ENCODE measurements at places on chromosomes 5 and 9.

DNA sequence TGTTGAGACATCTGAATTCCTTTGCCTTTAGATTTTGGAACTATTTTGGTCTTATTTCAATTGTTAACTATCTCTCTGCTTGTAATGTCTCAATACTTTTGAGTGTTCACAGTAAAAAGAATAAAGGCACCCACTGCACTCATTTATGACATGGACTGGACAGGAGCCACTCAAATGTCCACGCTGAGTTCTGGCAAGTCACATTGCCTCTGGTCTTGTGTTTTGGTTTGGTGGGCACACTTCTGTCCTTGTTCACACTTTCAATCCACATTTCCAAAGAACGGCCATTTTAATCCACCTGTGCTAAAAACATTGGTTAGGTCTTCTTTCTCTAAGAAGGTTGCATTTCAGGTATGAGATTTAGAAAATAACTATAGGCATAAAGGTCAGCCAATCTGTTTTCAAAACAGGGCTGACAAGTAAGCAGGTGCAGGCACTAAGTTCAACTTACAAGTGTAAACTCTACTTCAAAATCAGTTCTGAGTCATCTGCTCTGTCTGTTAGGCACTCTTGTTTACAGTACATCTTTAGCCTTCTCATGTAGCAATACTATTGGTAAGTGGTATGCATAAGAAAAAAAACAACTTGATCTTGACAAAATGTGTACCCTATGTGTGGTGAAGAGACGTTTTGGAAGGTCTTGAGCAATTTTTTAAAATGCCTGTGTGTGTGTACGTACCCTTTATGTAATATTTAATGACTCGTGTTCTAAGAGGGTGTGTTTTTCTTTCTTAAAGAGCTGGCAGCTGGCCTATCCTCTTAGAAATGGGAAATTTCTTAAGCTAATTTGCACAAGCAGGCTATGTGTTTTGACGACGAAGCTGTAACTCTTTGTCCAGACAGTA, 31.5 kb upstream of the ZFAND5 start:
- DNase-seq = no peak

DNA sequence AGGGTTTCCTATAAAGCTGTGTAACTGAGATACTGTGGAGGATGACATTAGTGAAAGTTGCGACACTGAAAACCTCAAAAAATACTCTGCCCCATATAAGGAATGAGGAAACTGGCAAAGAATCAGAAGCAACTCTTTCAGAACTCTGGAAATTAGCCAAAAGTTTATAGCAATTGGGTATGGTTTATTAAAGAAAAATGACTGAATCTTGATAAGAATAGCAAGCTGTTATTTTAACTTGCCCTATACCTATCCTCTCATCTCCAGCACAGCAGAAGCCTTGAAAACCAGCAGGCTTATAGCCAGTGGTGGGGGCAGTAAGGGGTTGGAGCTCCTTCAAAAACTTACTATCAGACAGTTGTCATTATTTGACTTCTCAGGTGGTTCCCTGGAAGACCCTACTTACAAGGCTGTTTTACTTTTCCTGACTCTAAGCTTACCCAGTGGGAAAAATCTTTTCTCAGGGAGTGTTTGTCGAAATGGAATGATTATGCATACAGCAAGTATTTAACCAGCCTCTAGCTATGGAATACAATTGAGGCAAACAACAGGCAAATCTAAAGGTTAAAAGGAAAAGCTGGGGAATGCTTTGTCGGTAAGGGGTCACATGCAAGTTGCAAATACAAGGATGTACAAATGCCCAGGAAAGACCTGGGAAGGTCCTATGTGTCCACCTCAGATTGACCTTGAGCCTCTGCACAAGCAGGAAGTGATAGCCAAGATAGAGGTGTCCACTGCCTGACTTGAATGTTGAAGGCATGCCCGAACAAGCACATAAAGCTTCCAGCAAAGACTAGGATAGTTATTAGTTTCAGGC, 21.0 kb upstream of the FAM151B start:
- DNase-seq = no peak

- no peak for DNase-seq
Observed at GRCh38 chr5:83767409-83767992, 46.8 kb upstream of the HAPLN1 start.

DNA sequence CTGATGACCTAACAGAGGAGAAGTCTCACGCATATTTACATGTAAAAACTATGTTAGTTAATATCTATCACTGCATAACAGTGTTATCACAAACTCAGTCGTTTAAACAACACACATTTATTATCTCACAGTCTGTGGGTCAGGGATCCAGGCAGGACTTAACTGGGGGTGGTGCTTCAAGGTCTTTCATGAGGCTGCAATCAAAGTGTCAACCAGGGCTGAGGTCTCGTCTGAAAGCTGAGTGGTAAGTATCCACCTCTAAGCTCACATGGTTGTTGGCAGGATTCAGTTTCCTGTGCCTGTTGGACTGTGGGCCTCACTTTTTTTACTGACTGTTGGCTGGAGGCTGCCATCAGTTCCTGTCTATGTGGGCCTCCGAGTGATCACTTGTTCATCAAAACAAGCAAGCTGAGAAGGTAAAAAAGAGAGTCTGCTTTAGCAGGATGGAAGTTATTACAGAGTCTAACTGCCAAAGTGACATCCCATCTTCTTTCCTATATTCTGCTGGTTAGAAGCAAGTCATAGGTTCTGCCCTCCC, 188.6 kb downstream of the CARTPT start:
- DNase-seq = no peak

DNA sequence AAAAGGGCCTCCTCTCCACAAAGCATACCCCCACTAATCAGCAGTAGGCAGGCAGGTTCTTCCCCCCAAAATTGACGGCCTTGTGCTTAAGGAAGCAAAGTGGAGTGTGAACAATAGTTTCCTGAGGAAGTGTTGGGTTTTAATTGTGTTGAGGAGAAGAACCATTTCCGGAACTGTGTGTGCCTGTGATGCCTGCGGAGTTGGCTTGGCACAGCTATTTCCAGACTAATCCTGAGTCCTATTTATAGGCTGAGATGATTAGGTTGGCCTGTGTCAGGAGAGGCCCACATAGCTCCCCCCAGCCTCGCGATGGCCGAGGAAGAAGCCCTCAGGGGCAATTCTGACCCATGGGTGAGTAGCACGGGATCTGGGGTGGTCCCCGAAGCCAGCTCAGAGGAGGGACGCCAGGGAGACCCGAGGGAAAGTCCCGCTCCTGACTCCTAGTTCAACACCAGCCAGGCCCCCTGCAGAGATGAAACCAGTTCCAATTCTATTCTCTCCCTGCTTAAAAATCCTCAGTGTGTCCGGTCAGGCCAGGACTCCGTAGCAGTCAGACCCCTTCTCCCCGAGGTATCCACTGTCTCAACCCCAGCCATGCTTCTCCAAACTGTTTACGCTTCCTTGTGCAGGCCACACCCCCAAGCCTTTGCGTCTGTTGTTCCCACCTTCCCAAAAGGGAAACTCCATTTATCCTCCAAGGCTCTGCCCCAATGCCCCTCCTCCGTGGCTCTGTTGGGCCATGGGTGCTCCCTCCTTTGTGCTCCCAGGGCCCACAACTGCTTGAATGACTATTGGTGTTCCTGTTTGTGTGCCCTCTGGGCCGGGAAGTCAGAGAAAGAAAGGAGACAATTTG, 18.1 kb downstream of the GSN start:
- no peak for DNase-seq
